ENCODE measurements at places on chromosomes 5 and 9.

DNA sequence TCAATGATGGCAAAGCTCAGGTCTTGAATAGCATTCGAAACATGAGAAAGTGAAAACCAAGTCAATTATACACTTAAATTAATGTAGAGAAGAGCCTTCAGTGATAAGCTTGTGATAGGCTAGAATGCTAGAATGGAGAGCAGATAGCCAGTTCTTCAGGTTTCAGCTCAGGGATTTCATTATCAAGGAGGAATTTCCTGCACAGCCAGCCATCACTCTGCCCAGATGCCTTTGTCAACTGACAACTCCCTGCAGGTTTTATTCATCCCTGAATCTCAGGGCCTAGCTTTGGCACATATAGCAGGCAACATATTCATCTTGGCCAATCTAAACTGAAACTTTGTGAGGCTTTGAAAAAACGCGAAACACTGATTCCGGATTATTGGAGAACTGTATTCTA, 199.3 kb upstream of the CDH6 start:
- no peak for DNase-seq

DNA sequence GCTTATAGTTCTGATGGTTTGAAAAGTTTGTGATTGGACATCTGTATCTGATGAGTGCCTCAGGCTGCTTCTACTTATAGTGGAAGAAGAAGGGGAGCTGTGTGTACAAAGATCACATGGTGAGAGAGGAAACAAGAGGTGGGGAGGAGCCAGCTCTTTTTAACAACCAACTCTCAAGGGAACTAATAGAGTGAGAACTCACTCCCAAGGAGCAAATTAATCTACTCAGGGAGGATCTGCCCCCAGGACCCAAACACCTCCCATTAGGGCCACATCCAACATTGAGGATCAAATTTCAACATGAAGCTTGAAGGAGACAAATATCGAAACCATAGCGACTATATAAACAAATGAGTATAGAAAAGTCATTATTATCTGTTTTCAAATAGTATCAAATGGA, 64.7 kb upstream of the PRLR start:
- no peak for DNase-seq

GRCh38 chr9:126232461-126232860, 94.2 kb upstream of the MVB12B start:
- DNase-seq: no peak

DNA sequence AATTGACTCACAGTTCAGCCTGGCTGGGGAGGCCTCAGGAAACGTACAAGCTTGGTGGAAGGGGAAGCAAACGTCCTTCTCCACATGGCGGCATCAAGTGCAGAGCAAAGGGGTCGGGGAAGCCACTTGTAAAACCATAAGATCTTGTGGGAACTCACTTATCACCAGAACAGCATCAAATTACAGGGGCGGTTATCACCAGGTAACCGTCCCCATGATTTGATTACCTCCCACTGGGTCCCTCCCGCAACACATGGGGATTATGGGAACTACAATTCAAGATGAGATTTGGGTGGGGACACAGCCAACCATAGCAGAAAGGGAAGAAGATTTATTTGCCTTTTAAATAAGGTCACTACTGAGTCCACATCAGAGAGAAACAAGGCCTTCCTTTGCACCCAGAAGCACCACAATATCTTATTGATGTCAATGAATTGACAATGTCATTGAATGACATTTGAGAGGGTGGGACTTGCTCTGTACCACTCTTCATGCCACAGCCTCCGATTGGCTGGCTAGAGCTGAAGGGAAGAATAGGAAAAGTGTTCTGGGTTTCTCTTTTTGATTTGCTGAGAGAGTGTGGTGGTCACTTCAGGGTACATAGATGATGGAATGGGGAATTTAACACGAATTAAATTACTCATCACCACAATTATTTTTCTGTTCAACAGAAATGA, 11.0 kb downstream of the SKP2 start:
- no peak for DNase-seq

GRCh38 chr5:56440871-56441740, 208.0 kb upstream of the ANKRD55 start:
- no peak for DNase-seq

DNA sequence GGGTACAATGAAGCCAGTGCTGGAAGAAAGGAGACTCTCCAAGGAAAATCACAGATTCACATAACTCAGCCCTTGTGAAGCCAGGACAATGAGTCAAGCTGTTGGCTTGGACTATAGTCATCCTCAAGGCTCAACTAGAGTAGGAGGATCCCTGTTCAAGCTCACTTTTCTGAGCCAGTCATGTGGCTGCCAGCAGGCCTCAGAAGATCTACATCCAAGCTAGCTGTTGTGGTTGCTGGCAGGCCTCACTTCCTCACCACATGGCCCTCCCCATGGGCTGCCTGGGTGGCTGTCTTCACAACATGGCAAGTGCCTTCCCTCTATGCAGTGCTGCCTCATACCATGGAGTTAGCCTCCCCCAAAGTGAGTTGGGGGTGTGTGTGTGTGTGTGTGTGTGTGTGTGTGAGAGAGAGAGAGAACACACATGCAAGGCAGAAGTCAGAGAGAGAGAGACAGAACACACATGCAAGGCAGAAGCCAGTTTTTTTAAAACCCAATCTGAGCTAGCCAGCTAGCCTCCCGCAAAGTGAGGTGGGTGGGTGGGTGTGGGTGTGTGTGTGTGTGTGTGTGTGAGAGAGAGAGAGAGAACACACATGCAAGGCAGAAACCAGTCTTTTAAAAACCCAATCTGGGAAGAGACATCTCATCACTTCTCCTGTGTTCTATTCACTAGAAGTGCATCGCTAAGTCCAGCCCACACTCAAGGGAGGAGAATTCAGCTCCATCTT, 17.1 kb downstream of the SCAI start:
- peak; percentile 28 for DNase-seq

GRCh38 chr9:130995086-130996011, 13.6 kb upstream of the LAMC3 start:
- DNase-seq: no peak

GRCh38 chr5:40572937-40573336, 106.8 kb upstream of the PTGER4 start:
- no peak for DNase-seq

- no peak for DNase-seq
Measured at GRCh38 chr5:16593013-16593412, 23.8 kb downstream of the RETREG1 start.

GRCh38 chr5:165626161-165626560, 2120.7 kb downstream of the MAT2B start:
- no peak for DNase-seq

GRCh38 chr5:80206282-80206681, 49.6 kb downstream of the SERINC5 start:
- DNase-seq: no peak

GRCh38 chr5:61401726-61402125, 69.7 kb downstream of the ZSWIM6 start:
- no peak for DNase-seq

DNA sequence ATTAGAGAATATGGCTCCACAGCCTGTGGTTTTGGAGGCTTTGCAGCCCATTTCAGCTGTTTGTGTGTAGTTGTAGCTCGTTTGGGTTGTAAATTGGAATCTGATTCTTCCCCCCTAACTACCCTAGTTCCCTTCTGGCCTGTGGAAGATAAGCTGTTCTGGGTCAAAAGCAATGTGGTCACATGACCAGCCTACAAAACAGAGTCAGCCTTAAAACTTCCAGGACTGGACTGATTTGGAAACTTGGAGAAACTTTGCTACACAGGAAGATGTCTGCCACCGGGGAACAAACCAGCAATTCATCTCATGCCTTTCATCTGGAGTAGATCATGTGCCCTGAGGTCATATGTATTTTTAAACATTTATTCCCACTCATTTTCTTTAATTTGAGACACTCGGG, 83.8 kb downstream of the DAPK1 start:
- DNase-seq: no peak

DNA sequence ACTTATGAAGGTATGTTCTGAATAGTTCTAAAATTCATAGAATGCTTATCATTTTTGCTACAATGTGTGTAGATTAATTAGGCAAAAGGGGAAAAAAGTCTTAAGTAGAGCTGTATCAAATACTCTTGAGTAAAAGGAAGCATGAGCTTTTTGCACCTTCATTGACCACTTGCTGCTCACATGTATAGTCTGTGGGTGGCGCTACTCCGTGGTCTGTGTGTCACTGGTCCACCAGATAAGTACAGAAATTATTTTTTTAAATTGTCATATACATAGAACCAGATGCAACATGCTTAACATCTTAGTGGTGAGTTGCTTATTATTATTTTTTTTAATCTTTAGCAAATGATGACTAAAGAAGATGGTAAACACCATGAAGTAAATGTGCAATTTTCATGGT, 130.2 kb downstream of the MAN2A1 start:
- no peak for DNase-seq

GRCh38 chr5:142841511-142842265, 71.5 kb downstream of the ARHGAP26 start:
- no peak for DNase-seq

DNA sequence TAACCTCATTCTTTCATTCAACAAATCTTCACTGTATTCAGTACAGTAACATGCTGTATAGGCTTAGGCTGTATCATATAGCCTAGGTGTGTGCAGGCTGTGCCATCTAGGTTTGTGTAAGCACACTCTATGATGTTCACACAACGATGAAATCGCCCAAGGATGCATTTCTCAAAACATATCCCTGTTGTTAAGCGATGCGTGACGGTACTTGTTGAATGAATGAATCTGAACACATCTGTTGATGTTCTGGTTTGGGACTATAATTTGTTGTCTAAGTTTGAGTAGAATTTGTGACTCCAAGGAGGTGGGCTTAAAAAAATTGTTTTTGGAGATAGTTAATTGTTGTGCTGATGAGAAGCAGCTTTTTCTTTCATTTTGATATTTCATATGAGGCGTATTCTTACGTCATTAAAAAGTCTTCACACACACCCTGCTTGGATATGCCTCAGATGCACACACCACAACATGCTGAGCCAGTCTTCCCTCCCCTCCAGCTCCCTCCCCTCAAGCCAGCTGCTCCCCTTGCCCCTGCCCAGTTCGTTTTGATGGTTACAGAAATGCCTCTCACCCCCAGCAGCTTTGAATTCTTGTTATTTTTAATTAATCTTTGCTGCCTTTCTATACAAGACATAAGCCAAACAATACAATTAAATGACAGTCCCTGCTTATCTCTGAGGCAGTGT, 5.5 kb upstream of the PSAT1 start:
- DNase-seq: no peak

- DNase-seq: no peak
Measured at GRCh38 chr9:14155237-14155636, 158.7 kb downstream of the NFIB start.

- DNase-seq: no peak
Measured at GRCh38 chr9:78103971-78104433, 72.4 kb upstream of the GNAQ start.

DNA sequence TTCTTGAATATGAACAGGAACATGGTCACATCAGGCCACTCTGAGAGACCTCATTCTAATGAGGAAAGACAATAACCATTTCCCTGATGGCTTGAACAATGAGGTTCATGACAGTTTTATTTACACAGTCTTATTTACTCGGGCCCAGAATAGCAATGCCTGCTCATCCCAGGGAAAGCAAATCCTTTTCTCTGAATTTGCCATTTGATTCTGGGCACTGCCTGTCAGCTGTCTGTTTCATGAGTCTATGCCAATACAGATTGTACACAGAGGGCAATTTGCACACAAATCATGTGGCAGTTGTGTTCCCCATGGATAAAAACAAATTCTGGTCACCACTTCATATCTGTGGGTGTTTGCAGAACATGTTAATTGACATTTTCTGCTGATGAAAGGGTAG, 492.5 kb downstream of the ACTL7B start:
- DNase-seq: no peak

- DNase-seq: no peak
Measured at GRCh38 chr5:180817893-180818674, 15.5 kb upstream of the MGAT1 start.

- no peak for DNase-seq
Measured at GRCh38 chr5:19531374-19531952, 456.5 kb downstream of the CDH18 start.

DNA sequence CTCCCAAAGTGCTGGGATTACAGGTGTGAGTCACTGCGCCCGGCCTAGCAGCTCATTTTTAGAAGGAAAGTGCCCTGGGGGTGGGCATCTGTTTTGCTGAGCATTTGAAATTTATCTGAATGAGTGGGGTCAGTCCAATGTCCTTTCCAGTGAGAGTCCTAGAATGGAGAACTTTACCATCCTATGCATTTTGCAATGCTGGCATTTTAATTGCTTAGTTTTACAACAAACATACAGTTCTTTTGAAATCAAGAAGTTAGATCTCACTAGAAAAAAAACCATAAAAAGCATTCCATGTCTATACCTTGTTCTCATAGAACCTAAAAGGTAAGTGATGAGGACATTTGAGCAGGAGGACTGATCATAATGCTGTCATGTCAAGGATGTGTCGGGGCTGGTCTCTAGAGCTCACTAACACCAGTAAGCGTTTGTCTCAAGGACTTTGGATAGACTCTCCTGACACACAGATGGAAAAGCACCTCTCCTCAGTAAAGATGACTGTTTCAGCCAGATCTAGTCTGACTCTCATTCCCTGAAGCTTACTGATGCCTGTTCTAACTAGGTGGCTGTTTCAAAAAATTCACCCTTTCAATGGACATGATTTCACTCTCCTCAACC, 83.9 kb downstream of the DCP2 start:
- DNase-seq: no peak

- DNase-seq: no peak
Measured at GRCh38 chr5:112689155-112689909, 48.4 kb upstream of the APC start.

- no peak for DNase-seq
Measured at GRCh38 chr5:178367736-178368120, 135.1 kb upstream of the PHYKPL start.

DNA sequence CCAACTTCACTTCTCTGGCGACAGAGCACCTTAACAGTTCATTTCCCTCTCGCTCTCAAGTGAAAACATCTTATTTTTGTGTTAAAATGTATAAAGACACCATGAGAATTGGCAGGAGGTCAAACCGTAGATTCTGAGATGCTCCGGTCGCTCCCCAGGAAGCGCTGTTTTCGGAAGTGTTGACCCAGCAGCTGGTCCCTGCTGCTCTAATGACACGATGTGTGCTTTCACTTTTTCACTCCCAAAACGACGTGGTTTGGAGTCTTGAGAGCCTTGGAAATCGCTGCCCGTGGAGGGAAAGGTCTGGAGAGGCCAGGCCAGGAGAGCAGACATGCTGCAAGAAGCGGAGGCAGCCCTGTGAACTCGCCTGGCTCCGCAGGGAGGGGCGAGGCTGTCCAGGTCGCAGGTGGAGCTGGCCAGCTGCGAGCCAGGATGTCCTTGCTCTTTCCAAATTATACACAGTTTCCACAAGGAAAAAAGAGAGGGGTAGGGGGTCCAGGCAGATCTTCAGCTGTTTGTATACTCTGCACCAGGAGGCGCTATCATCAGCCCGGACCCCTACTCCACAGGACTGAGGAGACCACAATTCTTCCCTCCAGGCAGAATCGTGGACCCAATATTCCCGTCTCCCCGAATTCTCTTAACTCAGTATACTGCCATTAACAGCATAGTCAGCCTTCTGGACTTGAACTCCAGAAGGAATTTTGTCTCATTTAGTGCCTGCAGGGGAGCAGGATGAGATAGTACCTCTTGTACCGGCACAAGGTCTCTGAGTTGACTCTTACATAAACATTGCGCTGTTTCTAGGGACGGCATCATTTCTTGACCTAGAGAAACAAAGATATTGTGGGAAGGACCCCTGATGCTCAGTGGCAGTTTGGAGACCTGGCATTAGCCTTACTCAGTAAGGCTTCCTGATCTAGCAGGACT, 248.6 kb upstream of the ANKRD55 start:
- DNase-seq: no peak

- no peak for DNase-seq
Measured at GRCh38 chr5:6829150-6829784, 116.0 kb downstream of the TENT4A start.
